CD14-positive monocyte (primary cell): ENCODE measurements at places on chromosomes 16 and 17.

DNA sequence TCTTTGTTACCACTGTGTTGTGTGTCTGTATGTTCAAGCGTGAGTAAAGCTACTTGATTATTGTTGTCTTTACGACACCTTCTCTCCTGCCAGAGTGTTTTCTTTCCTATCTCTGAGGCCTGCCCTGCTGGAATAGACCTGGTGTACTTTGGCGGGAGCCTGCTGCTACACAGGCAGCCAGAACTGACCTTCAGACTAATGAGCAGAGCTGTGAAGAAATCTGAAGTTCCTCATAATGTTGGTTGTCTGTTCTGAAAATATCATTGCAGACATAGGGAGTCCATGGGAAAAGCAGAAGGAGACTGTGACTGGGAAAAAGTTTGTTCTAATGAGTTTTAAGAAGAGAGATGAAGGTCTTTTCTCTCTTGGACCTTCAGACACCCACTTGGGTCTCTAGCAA, 9.8 kb downstream of the RHOT1 start:
- DNase-seq, result peak; percentile 47

GRCh38 chr16:12703935-12704334, 99.8 kb downstream of the CPPED1 start:
- no peak for DNase-seq

GRCh38 chr17:19387921-19388521, 1.0 kb upstream of the MFAP4 start:
- DNase-seq, result no peak

DNA sequence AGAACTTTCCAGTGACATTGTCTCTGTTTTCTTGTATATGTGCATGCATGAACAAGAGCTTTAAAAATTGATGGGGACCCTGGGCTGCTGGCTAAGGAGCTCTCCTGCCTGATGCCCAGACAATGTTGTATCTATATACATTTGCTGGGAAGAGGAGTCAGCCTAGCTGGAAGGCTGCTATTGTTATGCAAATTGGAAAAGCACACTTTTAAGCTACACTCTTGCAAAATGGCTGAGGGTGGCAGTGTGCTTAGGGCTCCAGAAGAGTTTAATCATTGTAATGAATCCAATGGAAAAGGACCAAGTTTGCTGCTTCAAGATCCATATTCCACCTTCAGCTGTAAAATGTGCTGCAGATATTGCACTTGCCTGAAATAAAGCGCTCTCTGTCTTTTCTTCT, 171.8 kb downstream of the PRKCA start:
- no peak for DNase-seq

- DNase-seq, result peak; percentile 92
These were observed 17.2 kb downstream of the SREBF1 start for GRCh38 chr17:17819561-17819995.
